ENCODE measurements at places on chromosomes 1 and 21. TPM values are rescaled to one million over a fixed set of nuclear protein-coding genes. Genes with fewer than 3 reads are reported as not detected.

Gene BRDT
- not detected for total RNA-seq

Gene DNALI1
- total RNA-seq = not detected

Gene SPRR2A
- not detected for total RNA-seq

Gene KRTAP7-1
- not detected for total RNA-seq

Gene IVNS1ABP
- total RNA-seq = 60.0 TPM

Gene ALDH4A1
- not detected for total RNA-seq

Gene RAD54L
- 18.0 TPM for total RNA-seq

Gene HUNK
- not detected for total RNA-seq

Gene FAF1
- total RNA-seq = 112 TPM

Gene TP53BP2
- total RNA-seq = 1.5 TPM

Gene PODN
- total RNA-seq = not detected

Gene CHI3L2
- total RNA-seq = not detected

Gene CRABP2
- 0.56 TPM for total RNA-seq

Gene ACKR1
- total RNA-seq = not detected

Gene MAP1LC3C
- 0.67 TPM for total RNA-seq

Gene RNF115
- 14.2 TPM for total RNA-seq

Gene USH2A
- total RNA-seq = not detected

Gene LCE1F
- total RNA-seq = not detected

Gene MANEAL
- total RNA-seq = 31.6 TPM

Gene CFHR3
- not detected for total RNA-seq

- peaks cover 17% of the 10 kb centered on the region for H3K4me1 ChIP-seq
- H3K27me3 ChIP-seq = no peaks in the 10 kb centered on the region
- H3K36me3 ChIP-seq = no peaks in the 10 kb centered on the region
- H3K27ac ChIP-seq = no peak within 1 kb of the TSS
- DNase-seq = no peak
These were observed at the start of gene CRABP2 for GRCh38 chr1:156705321-156705917. Gene CRABP2, minus strand, starts transcription at chr1:156705583. Its CDS starts 137 bp downstream, at chr1:156705446.

- H3K4me3 ChIP-seq = no peak overlapping the region
- no peaks in the 10 kb centered on the region for H3K36me3 ChIP-seq
- H3K27me3 ChIP-seq = no peaks in the 10 kb centered on the region
- no peak for DNase-seq
- no peak overlapping the region for H3K27ac ChIP-seq
- no peaks in the 10 kb centered on the region for H3K4me1 ChIP-seq
These were observed 124.7 kb downstream of the PCBP3 start for GRCh38 chr21:45768011-45768739.

- H3K27me3 ChIP-seq = no peaks in the 10 kb centered on the region
- H3K4me1 ChIP-seq = no peaks in the 10 kb centered on the region
- H3K36me3 ChIP-seq = no peaks in the 10 kb centered on the region
- no peak for DNase-seq
- H3K4me3 ChIP-seq = no peak overlapping the region
- no peak overlapping the region for H3K27ac ChIP-seq
These were observed 7.1 kb downstream of the PRRX1 start for GRCh38 chr1:170670802-170671628.

DNA sequence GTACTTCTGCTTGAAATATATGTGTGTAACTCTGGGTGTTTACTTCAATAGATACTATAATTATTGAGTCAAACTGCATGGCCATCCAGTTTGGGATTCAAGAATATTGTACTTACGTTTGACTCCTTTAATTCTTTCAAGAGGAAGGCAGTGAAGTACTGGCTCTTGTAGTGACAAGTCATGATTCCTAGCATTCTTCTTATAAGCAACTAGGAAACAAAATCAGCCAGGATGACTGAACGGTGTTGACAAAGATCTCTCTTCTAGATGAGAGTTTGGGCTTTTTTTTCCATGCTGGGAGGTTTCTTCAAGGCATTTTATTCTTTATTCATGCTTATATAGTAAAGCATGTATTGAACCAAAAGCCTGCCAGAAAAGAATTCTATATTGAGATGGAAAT is 58.3 kb downstream of the CLEC20A start:
- no peak overlapping the region for H3K27ac ChIP-seq
- no peaks in the 10 kb centered on the region for H3K36me3 ChIP-seq
- no peak overlapping the region for H3K4me3 ChIP-seq
- peaks cover 4% of the 10 kb centered on the region for H3K27me3 ChIP-seq
- no peak for DNase-seq

GRCh38 chr1:85048296-85049064 is at the start of gene MCOLN3:
Gene MCOLN3, minus strand, starts transcription at chr1:85048500. Its CDS starts 3,140 bp downstream, at chr1:85045360.
- H3K36me3 ChIP-seq = no peaks in the 10 kb centered on the region
- H3K27ac ChIP-seq = no peak within 1 kb of the TSS
- no peaks in the 10 kb centered on the region for H3K27me3 ChIP-seq
- no peak within 1 kb of the TSS for H3K4me3 ChIP-seq

DNA sequence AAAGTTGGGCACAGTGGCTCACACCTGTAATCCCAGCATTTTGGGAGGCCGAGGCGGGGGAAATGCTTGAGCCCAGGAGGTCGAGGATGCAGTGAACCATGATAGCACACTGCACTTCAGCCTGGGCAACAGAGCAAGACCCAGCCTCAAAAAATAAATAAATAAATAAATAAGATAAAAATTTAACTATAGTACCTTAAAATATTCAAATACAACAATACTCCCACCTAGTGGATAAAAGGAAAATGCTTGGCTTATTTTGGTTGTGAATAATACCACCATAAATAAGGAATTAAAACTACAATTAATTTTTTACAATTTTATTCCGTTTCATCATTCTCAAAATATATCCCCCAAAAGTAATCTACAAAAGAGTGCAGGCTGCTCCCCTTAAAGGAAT is 8.1 kb downstream of the PSMG1 start:
- H3K27me3 ChIP-seq = no peaks in the 10 kb centered on the region
- H3K27ac ChIP-seq = no peak overlapping the region
- DNase-seq = peak; percentile 56

DNA sequence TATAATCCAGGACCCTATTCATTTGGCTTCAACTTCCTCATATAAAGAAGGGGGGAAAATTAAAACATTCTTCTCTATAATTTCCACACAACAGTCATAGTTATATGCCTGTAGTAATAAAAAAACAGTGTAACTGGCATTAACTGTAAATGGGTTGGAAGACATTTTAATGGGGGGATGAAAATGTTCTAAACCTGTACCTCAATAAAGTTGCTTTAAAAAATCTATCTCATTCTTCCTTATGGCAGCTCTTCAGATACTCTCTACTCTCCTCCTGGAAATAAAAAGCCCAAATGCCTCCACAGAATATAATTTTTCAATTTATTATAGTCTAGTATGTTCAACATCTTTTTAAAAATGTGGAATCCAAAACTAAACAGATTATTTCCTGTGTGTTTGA is 2.6 kb downstream of the LRRIQ3 start:
- no peak for DNase-seq
- no peak overlapping the region for H3K4me3 ChIP-seq
- no peaks in the 10 kb centered on the region for H3K36me3 ChIP-seq
- peaks cover 18% of the 10 kb centered on the region for H3K4me1 ChIP-seq
- no peaks in the 10 kb centered on the region for H3K27me3 ChIP-seq
- H3K27ac ChIP-seq = no peak overlapping the region

DNA sequence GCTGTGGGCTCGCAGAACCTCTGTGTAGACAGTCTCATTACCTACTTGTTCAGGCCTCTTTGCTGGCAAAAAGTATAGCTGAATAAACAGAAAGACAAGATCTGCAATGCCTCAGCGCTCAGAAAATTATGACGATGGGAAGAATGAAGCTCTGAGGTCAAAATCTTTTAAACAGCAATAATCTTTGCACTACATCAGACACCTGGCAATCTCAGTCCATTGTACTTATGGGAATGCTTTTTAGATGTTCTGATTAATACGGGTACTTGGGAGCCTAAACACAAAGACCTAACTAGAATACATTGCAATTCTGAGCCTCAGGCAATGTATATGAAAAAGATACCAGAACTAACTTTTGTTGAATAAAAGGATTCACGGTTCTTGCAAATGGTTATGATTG is 410.7 kb downstream of the SMYD3 start:
- no peaks in the 10 kb centered on the region for H3K27me3 ChIP-seq
- DNase-seq = no peak
- H3K36me3 ChIP-seq = no peaks in the 10 kb centered on the region
- no peak overlapping the region for H3K27ac ChIP-seq

DNA sequence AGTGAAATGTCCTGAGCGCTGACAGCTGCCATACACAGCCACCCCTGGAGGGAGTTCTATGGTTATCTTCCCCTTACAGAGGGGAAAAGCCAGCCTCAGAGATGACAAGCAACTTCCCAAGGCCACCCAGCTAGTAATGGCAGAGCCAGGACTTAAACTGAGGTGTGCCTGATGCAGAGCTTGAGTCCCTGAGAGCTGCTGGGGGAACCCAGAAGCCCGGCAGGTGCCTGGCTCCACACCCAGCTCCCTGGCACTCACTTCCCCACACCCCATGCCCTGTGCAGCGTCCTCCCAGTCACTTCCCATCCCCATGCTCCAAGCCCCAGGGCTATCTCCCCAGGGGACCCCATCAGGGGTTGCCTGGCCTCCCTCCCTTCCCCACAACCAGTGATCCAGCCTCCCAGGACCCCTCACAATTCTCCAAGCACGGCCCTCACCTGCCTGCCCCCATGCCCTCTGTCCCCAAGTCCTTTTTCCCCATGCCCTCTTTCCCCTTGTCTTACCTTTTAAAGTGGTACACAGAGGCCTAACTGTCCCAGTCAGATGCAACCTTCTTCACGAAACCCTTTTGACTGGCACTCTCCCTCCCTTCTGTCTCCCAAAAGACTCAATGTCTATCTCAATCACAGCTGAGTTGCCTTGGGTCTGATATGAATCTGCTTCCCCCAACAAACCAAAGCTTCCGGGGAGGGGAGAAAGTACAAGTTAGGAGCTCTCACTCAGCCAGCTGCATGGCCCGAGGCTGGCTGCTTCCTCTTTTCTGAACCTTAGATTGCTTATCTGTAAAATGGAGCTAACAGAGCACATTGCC is 39.8 kb upstream of the LRP8 start:
- no peaks in the 10 kb centered on the region for H3K27me3 ChIP-seq
- no peak overlapping the region for H3K27ac ChIP-seq
- peaks cover 7% of the 10 kb centered on the region for H3K4me1 ChIP-seq
- peak; percentile 75 for DNase-seq
- H3K36me3 ChIP-seq = no peaks in the 10 kb centered on the region

GRCh38 chr1:27100335-27101053 is 54.4 kb downstream of the SLC9A1 start:
- H3K36me3 ChIP-seq = 0 out of 2 replicates have a peak, but pooled peaks cover 15% of the 10 kb centered on the region
- H3K27ac ChIP-seq = peak overlapping the region; percentile 86
- DNase-seq = no peak
- peaks cover 55% of the 10 kb centered on the region for H3K4me1 ChIP-seq

DNA sequence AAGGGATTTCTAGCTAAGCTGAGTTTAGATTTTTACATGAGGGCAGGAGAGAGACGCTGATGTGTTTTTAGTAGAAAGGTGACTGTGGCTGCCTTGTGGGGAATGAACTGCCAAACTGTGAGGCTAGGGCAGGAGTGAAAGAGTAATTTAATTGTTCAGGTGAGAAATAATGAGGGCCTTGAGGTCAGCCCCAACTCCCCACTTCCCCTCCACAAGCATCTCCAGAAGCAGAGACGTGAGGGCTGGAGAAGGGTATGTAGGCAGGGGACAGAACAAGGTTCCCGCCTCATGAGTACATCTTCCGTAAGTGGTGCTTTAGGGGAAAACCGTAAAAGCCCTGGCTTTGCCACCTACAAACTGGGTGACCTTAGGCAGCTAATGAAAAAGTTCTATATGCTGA is 70.8 kb downstream of the WARS2 start:
- H3K27ac ChIP-seq = no peak overlapping the region
- no peak for DNase-seq
- no peaks in the 10 kb centered on the region for H3K36me3 ChIP-seq
- H3K4me3 ChIP-seq = no peak overlapping the region

DNA sequence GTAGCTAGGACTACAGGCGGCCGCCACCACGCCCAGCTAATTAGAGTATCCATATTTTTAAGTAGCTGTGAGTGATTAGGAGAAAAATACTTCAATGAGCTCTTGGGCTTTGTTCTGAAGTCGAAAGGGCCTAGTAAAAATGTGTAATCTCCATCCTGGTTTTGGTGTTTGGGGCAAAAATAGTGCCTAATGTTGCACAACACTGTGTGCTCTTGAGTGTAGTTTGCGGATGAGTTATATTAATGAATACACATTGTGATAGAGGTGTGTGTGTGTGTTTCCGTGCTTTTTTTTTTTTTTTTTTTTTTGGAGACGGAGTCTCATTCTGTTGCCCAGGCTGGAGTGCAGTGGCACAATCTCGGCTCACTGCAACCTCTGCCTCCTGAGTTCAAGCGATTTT is 6.3 kb upstream of the ARID1A start:
- DNase-seq = no peak
- H3K4me3 ChIP-seq = no peak overlapping the region
- H3K36me3 ChIP-seq = no peaks in the 10 kb centered on the region
- H3K27ac ChIP-seq = no peak overlapping the region
- H3K27me3 ChIP-seq = no peaks in the 10 kb centered on the region
- H3K4me1 ChIP-seq = peaks cover 27% of the 10 kb centered on the region

DNA sequence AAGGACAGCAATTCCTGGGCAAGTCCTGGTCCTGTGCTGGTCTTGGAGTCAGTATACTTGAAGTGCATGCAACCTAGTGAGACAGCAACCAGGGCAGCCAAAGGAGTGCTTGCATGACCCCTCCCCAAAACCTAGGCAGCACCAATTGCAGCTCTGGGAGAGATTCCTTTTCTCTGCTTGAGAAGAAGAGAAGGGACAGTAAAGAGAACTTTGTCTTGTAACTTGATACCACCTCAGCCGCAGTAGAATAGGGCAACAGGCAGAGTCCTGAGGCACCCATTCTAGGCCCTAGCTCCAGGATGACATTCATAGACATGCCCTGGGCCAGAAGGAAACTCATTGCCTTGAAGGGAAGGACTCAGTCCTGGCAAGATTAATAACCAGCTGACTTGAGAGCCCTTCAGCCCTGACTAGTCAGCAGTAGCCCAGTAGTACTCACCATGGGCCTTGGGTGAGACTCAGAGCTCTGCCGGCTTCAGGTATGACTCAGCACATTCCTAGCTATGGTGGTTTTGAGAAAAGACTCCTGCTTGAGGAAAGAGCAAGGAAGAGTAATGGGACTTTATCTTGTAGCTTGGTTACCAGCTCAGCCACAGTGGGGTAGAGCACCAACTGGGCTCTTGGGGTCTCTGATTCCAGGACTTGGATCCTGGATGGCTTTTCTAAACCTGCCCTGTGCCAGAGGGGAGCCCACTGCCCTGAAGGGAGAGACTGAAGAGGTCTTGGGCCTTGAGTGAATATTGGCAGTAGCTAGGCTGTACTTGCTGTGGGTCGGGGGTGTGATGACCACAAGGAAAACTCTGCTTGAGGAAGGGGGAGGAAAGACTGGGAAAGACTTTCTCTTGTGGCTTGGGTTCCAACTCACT is 51.7 kb upstream of the ACADM start:
- DNase-seq = no peak
- no peaks in the 10 kb centered on the region for H3K36me3 ChIP-seq
- H3K4me3 ChIP-seq = no peak overlapping the region
- peaks cover 5% of the 10 kb centered on the region for H3K4me1 ChIP-seq
- H3K27ac ChIP-seq = no peak overlapping the region

GRCh38 chr1:15757016-15757543 is 1.5 kb upstream of the FBLIM1 start:
- no peaks in the 10 kb centered on the region for H3K36me3 ChIP-seq
- no peak overlapping the region for H3K27ac ChIP-seq
- no peaks in the 10 kb centered on the region for H3K4me1 ChIP-seq
- H3K4me3 ChIP-seq = no peak overlapping the region
- no peak for DNase-seq

GRCh38 chr1:16913181-16913832 is 8.4 kb upstream of the CROCC start:
- H3K36me3 ChIP-seq = no peaks in the 10 kb centered on the region
- peaks cover 19% of the 10 kb centered on the region for H3K4me1 ChIP-seq
- H3K4me3 ChIP-seq = peak overlapping the region; percentile 65

- DNase-seq = no peak
- peak overlapping the region; percentile 97 for H3K4me3 ChIP-seq
These were observed 1.7 kb downstream of the RLF start for GRCh38 chr1:40162753-40163441.
